ENCODE measurements at places on chromosomes 6 and 20.

GRCh38 chr6:157845493-157846259 is 22.6 kb downstream of the SNX9 start:
- no peak for DNase-seq

DNA sequence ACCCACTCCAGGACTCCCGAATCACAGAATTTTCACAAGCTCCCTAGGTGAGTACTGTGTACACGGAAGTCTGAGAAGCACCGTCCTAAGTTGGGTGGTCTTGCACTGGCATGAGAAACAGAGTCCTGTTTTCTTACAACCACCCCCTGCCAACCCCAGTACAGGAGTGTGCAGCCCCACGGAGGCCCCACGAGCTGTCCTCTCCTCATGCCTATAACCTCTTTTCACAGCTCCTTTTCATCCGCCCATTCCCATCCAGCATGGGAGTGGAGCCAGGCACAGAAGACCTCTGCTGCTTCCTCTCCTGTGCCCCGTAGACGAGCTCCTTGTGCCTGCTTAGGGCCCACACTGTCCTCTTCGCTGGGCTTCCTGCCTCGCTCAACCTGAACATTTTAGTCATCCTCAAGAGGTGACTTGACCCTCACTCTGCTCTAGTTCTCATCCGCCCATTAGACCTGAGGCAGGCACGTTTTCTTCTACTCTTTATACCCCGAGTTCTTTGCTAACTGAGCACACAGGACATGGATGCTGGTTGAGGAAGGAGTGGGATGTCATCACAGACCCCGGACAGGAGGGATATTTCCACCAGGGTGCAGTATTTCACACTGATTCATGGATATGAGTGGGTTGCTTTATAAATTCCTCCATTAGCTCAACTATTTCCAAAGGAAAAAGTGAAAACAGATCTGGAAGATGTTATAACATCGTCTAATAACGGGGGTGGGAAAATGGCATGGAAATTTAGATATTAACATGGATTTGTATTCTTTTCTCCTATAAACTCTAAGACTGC is 160.5 kb downstream of the TTLL2 start:
- DNase-seq = no peak

DNA sequence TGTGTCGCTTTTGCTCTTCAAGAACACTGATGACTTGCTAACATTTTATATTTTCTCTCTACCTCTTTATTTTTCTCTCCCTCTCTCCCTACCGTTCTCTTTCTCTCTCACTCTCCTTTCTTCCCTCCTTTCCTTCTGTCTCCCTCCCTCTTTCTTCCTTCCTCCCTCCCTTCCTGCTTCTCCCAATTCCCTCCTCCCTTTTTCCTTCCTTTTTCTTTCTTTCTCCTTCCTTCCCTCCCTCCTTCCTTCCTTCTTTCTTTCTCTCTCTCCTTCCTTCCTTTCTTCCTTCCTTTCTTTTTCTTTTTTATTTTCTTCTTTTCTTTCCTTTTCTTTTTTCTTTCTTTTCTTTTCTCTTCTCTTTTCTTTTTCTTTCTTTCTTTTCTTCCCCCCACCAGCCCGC is 1066.1 kb downstream of the KIF16B start:
- no peak for DNase-seq

- DNase-seq = no peak
Measured at GRCh38 chr20:15818651-15819071, 754.6 kb downstream of the KIF16B start.

DNA sequence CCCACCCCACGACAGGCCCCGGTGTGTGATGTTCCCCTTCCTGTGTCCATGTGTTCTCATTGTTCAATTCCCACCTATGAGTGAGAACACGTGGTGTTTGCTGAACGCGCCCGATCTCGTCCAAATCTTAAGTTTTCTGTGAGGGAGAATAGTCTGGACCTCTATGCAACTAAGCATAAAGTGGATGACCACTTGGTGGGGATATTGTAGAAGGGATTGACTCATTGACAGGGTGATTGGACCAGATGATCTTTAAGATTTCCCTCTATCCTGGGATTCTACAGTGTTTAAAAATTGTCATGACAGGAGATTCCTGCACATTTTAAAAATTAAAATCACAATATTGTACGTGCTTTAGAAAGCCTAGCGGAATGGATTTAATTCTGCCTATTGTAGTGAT is 141.3 kb downstream of the TRMT11 start:
- no peak for DNase-seq

DNA sequence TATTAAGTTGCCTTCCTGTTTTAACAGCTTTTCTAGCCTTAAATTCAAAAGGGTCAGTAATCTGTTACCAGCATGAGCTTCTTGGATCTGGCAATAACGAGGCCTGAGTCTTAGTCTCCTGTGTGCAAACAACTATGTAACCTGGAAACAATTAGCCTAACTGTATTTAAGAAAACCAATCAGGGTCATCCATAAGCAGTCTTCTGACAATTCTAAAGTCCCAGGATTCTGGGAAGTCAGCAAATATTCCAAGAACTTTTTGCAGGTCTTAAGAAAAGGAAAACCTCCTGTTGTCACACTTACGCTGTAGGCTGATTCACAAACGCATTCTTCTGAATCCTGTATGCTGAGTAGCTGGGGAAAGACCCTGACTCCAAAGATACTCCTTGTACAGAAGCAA is 90.4 kb downstream of the COL12A1 start:
- DNase-seq = no peak

DNA sequence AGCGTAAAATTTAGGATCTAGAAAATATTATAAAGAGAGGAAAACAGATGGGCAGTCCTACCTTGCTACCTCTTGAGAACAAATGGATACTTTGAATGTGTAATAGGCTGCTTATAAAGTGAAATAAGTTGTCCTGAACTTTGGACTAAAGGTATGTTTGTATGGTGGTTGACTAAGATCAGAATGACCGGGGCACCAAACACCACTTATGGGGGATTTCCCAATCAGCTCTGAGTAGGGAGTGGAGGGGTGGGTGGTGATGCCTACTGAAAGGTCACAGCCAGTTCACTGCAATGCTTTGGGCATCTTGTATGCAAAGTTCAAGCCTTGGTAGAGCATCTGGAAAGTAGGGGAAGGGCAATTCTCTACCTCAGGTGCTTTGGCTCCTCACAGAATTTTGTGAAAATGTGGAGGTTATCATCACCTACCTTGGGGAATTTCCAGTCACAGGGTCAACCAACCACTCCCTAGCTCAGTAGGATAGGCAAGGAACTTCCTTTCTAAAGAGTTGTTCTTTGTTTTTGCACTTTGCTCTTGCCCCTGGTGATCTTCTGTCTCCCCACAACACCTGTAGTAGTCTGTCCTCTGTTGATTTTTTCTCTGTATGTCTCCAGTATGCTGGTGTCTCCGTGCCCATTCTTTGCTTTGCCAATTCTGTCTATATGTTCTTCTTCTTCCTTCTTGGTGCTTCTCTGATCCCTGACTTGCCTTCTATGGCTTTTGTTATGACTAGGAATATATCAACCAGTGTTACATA is at the start of gene TRIM31:
TSS of gene TRIM31 (minus strand) at position 88 of the 757 bp plus-strand sequence. CDS start 285 bp downstream, outside the sequence.
- DNase-seq = no peak
